ENCODE measurements at places on chromosomes 13 and 19. TPM values are rescaled to one million over a fixed set of nuclear protein-coding genes. Genes with fewer than 3 reads are reported as not detected.

DNA sequence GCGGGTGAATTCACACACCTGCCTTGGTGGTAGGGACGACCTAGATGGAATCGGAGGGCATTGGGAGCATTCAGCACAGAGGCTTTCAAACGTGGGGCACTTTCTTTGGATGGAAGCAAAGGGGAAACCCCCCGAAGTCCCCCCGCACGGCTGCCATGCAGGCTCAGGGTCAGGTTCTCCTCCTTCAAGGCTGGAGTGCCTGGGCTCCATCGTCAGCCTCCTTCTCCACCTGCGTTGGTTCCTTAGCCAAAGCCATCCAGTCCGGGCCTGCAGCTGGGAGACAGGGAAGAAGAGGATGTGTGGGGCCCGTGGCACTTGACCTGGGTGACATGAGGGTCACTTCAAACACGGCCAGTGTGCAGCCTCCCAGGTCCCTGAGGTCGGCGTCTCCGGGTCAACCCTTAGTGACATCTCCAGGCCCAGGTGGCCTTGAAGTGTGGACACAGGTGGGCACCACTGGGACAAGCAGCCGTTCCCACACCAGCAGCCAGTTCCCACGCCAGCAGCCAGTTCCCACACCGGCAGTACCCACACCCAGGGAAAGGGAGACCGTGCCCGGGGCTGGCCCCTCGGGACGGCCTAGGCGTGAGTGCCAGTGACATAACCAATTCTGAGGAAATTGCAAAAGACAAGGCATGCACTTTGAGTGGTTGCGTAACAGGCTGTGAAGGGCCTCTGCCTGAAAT is 116.0 kb downstream of the SOX1 start:
- no peak for DNase-seq

- DNase-seq: peak; percentile 98
Observed at GRCh38 chr19:13152974-13153568, 2.9 kb downstream of the IER2 start.

GRCh38 chr19:15299568-15300409 is 32.5 kb downstream of the BRD4 start:
- no peak for DNase-seq

GRCh38 chr19:615619-616018 is 17.7 kb downstream of the POLRMT start:
- no peak for DNase-seq

DNA sequence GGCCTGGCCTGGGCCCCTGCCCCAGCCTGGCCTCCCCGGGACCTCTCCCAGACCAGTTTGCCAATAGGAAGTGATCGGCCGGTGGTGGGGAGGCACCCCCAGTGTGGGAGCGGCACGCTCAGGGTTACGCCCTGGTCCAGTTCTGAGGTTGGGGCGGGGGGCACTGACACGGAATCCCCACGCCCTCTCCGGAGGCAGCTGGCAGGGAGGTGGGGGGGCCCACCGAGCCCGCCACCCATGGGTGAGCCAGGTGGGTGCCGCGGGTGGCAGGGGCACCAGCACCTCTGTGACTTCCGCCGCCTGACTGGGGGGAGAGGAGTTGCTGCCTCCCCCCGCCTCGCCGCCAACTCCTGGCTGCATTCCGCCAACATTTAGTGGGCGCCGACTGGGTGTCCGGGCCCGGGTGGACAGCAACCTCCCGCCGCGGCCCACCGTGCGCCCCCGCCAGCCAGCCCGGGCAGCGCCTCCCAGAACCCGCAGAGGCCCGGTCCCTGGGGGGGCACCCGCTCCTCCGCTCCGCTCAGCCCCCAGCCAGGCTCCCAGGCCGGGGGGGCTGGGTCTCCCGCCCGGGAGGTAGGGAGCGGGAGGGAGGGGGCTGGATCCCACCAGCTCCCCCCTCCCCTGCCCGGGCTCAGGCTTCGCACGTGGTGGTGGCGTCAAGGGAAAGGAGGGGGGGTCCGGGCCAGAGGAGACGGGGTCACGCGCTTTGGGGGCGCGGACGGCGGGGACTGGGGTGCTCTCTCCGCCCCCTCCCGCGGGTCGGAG is 2.0 kb downstream of the ZBTB7A start:
- DNase-seq: no peak

Gene ZNF560
- not detected for total RNA-seq

Gene KLF1
- not detected for total RNA-seq
